Gastrocnemius medialis (tissue), 4 donors: ENCODE measurements at places on chromosomes 12 and 14. TPM values are rescaled to one million over a fixed set of nuclear protein-coding genes. Genes with fewer than 3 reads are reported as not detected.

DNA sequence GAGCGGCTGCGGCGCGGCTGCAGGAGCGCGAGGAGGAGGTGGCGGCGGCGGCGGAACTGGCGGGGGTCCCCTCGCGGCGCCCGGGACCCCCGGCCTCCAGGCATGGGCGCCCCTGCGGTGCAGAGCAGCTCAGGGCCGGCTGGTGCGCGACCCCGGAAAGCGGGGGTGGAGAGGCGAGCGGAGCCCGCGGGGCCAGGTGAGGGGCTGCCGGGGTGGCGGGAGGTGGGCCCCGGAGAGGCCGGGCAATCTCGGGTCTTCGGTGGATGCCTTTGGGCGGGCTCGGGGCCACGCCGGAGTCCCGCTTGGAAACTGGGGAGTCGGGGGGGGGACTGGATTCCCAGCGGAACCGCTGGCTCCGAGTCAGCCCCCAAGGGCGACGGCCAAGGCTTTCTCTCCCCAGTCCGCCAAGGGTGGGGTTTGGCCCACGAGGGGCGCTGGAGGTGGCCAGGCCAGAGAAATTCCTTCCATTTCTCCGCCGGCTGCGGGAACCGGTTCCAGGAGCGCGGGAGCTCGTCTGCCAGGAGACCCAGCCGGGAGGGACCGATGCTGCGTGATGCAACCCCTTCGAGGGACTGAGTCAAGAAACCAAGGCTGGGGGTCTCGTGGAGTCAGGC is 13.9 kb upstream of the NR4A1 start:
- no peak for DNase-seq

GRCh38 chr12:50296554-50296953 is 13.2 kb upstream of the LIMA1 start:
- DNase-seq, result no peak

DNA sequence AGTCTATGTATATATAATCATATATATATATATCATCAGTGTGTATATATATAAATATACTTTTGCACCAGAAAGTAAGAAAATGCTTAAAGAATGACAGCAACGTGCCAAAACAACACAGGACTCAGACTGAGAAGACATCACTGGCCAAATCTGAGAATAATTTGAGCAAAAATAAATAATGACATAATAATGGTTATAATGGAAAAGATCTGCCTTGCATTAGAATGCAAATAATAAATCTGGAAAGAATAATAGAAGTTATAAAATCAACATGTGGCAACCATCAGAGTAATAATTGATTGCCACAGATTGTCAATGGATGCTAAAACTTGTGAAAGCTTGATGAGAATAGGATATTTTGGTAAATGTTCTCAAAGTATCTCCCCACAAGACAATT is 61.5 kb upstream of the PLEKHG7 start:
- no peak for DNase-seq

- no peak for DNase-seq
Observed at GRCh38 chr12:59811991-59812390, 216.2 kb downstream of the SLC16A7 start.

- no peak for DNase-seq
Observed at GRCh38 chr14:95065411-95065810, 91.9 kb downstream of the DICER1 start.

DNA sequence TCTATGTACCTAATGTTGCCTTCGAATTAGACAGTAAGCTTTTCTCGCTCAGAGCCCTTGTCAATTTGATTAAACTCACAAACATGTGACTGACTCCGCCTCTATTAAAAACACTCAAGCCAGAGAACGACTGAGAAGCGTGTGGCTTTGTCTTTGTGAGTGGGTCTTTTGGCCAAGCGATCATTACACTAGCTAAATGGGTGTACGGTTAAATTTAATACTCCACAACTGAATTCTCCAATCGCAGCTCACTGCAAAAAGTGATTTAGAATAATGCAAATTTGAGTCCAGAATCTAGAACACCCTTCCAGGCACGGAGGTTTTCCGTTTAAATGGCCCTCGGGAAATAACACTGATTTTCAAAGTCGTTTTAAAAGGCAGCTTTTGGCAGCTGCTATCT is 253.7 kb downstream of the EFCAB11 start:
- DNase-seq, result no peak

DNA sequence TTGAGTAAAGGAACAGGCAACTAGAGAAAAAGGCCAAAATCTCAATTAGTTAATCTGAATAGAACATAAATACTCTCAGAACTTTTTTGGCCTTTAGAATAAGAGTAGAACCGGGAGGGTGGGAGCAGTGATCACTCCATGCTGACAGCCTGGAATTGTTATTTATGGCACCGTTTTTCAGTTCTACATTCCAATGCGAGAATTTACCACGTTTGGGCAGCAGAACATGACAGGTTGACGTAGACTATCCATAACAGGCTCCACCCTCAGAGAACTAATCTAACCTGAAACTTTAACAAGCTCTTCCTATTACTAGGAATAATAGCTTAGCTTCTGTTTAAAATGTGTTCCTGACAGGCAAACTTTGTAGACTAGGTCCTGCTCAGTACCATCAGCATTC is 379.1 kb downstream of the SEC23A start:
- no peak for DNase-seq

DNA sequence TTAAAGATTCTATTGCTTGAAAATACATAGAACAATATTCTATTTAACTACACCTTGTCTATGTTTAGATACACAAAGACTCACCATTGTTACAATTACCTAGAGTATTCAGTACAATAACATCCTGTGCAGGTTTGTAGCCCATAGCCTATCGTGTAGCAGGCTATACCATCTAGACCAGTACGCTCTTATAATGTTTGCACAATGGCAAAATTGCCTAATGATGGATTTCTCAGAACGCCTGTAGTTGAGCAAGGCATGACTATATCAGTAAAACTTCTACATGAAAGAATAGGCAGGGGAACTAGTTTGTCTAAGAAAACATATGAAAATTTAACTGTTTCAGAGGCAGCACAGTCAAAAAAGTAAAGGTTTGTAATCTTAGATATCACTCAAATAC is 375.9 kb downstream of the DAD1 start:
- no peak for DNase-seq

- DNase-seq, result no peak
Observed at GRCh38 chr14:104087505-104087904, 2.0 kb downstream of the ASPG start.

- DNase-seq, result no peak
Observed at GRCh38 chr14:61320806-61321384, 484 bp upstream of the PRKCH start.

DNA sequence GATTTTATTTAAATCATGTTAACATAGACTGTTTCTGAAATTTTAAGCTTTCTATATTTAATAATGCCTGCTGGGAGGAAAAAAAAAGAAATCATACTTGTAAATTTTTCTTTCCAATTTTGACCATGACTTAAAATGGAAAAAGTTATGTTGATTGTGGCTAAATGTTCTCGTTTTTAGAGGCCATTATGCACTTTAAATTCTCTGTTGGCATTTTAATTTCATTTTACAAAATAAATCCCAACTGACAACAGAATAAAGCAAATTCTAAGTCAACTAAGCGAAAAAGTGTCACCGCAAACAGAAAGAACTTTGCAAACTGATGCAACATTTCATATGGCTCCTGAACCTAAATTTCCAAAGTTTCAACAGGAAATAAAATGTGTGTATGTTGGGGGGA is 74.8 kb upstream of the G2E3 start:
- no peak for DNase-seq

GRCh38 chr12:7905071-7905470 is 30.9 kb downstream of the SLC2A3 start:
- DNase-seq, result no peak

DNA sequence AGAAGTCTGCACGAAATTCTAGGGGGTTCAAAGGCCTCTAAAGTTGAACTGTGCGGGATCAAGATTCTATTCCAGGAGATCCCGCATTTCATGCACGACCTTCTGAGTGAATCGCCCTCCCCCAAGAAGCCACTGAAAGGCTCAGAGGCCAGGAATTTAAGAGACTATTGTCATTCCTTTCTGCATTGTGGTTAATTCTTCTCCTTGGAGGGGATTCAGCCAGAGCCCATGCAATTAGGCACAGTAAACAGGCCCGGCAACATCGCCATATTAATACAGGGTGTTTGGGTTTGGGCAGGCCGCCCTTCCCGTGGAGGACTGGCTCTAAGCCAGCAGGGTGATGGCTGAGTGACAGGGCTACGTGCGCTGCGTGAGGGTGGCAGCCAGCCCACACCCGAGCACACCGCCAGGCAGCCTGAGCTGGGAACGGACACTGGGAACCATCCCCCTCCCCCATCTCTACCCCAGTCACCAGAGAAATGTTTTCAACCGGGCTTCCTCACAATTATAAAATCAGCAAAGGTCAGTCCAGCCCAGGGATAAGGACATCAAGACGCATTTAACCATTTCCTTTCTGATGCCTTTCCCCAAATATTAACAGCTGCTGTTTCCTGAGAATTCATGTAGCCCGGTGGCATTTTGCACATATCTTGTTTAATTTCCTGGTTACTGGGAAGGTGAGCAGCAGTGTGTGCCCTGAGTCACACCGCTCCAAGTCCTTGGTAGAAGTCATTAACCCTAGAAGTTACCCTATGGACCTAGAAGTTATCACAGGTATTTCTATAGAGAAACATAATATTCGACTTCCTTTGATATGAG is 12.5 kb downstream of the EGLN3 start:
- peak; percentile 40 for DNase-seq

- DNase-seq, result no peak
Observed at GRCh38 chr14:56284641-56285040, 166.4 kb downstream of the PELI2 start.

- DNase-seq, result no peak
Observed at GRCh38 chr14:91780452-91780851, 48.6 kb upstream of the CATSPERB start.

DNA sequence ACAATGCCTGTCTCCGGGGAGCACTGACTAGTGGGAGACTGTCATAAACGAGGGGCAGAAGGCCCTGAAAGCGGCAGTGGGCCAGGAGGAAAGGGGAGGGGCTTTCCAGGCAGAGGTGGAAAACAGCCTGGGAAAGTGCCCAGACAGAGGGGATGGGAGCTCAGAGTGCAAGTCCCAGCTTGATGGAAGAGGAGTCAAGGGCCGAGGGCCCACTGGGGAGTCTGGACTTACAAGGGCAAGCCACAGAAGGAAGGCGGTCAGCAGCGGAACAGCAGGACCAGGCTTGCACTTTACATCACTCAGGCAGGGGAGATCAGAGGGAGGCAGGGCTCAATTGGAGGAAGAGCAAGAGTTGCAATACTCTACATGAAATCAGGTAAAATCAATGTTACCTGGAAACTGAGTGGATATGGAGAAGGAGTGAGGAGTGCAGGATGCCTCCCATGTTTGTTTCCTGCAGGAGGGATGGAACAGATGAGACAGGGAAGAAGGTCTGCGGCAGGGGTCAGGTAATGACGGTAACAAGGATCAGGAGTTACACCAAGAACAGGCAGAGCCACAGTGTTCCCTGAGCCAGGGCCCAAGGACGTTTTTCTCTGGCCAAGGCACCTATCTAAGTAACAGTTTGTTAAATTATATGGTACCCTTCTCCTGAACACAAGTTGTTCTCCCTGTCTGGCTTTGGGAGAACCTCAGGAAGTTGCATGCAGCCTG is 23.8 kb downstream of the PXN start:
- no peak for DNase-seq

GRCh38 chr14:55327179-55327578 is 56.0 kb downstream of the FBXO34 start:
- DNase-seq, result no peak

DNA sequence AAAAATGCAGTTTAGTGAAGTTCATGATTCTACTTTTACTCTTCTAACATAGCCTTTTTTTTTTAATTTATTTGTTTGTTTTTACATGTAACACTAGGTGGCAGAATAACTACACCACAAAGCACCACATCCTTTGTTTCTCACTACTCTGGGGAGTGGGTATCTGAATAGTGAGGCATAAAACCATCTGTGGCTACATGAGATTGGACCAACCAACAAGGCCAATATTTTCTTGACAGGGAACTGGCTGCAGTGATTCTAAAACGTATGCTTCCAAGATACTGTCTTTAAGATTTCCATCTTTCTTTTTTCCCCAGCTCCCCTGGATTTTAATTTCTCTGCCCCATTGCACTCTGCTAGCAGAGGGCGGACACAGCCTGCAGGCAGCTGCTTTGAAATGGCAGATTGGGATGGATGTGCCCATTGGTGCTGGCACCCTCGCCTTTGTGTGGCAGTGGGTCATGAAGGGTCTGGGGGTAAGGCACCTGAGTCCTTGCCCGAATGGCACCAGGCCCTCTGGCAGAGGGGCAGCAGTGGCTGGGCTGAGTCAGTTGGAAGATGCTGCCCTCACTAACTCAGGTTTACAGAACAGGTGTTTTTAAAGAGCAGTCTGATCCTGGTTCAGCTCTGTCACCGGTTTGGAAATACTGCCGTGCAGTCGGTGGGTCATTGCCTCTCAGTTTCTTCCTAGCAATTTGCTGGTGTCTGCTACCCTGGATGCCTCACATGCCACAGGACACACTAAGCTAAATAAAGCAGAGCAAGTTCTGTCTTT is 429.1 kb downstream of the RAD51B start:
- peak; percentile 84 for DNase-seq

DNA sequence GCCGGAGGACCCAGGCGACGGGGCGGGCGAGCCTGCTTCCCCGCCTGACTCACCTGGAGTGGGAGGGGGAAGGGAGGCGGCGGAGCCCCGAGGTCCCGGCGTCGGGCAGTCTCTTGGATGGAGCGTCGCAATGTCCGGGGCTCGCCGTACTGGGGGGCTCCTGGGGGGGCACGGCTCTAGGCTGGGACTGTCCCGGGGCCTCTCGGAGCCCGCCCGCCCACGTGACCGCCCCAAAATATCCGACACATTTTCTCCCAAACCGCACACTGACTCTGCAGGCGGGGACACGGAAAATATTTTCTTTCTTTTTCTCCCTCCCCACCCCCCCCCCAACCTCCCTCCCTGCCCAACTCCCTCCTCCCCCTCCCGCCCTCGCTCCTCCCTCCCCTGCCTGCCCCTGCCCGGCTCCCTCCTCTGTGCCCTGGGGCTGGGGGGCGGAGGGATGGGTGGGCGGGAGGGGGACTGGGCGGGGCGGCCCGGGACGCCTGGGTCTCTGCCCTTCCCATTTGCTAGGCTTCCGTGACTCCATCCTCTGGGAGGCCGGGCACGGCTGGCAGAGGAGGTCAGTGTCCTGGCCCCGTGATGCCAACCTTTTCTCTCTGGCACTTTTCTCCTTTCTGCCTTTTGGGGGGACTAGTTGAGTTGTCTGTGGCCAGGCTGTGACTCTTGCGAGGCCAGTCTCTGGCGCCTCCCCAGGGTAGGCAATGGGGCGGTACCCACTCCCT is at the start of gene RARG:
Gene RARG, minus strand, starts transcription at position 289 of the 725 bp plus-strand sequence. CDS start 4,664 bp downstream, outside the sequence.
- no peak for DNase-seq

DNA sequence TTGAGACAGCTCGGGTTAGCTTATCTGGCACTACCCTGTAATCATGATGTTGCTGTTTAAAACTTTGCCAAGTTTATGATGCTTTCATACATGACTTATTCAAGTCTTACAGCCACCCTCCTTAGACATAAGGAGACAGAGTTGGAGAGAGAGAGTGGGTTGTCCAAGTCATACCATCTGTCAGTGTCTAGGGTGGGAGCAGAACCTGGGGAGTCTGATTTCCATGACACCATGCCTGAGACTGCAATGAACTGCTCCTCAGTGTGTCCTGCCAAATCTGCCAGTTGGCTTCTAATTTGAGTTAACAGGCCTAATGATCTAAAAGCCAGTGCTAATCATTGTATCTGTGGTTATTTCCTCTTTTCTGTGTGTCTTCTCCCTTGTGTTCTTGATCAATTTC is 43.7 kb upstream of the PHC1 start:
- no peak for DNase-seq

Gene P2RX2
- total RNA-seq, result not detected

Gene ABCC9
- 135 TPM for total RNA-seq

Gene CNTN1
- total RNA-seq, result 0.15 TPM

Gene DDX55
- 6.7 TPM for total RNA-seq

Gene SERPINA12
- not detected for total RNA-seq

Gene ANG
- 6.3 TPM for total RNA-seq

Gene RFX4
- total RNA-seq, result not detected

Gene HEBP1
- 15.8 TPM for total RNA-seq

Gene OR5AU1
- total RNA-seq, result not detected
